Esophagus squamous epithelium (tissue), 5 donors: ENCODE measurements at places on chromosomes 11 and 22. TPM values are rescaled to one million over a fixed set of nuclear protein-coding genes. Genes with fewer than 3 reads are reported as not detected.

The CSRP3 gene
- total RNA-seq, result not detected

The MS4A10 gene
- total RNA-seq, result not detected

DNA sequence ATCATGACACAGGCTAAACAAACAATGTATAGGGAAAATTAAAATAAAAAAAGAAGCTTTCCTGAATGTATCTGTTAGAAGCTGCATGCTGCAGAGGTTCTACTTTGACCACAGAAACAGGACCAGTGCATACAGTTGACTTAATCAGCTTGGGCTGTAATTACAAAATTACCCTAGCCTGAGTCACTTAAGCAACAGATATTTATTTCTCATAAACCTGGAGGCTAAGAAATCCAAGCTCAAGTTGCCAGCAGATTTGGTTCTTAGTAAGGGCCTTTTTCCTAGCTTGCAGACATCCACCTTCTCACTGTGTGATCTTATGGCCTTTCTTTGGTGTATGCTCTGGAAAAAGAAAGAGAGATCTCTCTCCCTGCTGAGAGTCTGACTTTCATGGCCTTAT, 946.5 kb upstream of the RAG2 start:
- H3K27me3 ChIP-seq, result no peaks in the 10 kb centered on the region
- H3K36me3 ChIP-seq, result no peaks in the 10 kb centered on the region
- no peaks in the 10 kb centered on the region for H3K4me1 ChIP-seq
- no peak for DNase-seq
- H3K4me3 ChIP-seq, result no peak overlapping the region

DNA sequence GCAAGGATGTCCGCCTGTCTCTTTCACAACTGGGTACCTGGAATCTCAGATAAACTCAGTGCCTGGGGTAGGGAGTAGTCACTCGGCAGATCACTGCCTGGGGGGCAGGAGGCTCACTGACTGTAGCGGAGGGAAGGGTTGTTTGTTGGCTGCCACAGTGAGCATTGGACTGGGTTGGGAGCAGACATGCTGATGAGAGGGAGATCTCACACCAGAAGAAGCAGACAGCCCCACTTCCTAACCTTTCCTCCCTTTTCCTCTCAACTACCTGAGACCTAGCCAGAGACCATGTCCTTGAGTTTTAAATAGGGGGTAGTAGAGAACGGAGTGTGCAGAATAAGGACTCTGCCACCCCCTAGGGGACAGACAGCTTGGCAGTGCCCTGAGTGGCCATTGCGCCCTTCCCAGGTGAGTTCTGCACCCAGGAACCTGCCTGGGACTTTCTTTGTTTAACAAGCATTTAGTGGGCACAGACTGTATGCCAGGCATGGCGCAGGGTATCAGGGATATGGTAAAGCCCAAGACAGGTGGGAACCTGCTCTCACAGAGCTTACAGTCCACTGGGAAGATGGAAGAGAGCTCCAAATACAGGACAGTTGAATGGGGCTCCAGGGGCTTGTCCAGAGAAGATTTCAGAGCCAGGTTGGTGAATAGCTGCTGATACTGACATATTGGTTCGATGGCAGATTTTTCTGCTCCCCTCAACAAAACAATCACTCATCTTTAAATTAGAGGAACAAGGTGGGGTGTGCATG, 115.7 kb upstream of the NNMT start:
- peaks cover 93% of the 10 kb centered on the region for H3K4me1 ChIP-seq
- H3K27ac ChIP-seq, result peak overlapping the region; percentile 84
- peaks cover 4% of the 10 kb centered on the region for H3K36me3 ChIP-seq
- H3K27me3 ChIP-seq, result no peaks in the 10 kb centered on the region

GRCh38 chr11:43907028-43907975, 26.7 kb downstream of the ALKBH3 start:
- H3K4me3 ChIP-seq, result no peak overlapping the region
- no peak for DNase-seq
- peak overlapping the region; percentile 3 for H3K27ac ChIP-seq
- no peaks in the 10 kb centered on the region for H3K27me3 ChIP-seq
- no peaks in the 10 kb centered on the region for H3K4me1 ChIP-seq
- peaks cover 6% of the 10 kb centered on the region for H3K36me3 ChIP-seq

DNA sequence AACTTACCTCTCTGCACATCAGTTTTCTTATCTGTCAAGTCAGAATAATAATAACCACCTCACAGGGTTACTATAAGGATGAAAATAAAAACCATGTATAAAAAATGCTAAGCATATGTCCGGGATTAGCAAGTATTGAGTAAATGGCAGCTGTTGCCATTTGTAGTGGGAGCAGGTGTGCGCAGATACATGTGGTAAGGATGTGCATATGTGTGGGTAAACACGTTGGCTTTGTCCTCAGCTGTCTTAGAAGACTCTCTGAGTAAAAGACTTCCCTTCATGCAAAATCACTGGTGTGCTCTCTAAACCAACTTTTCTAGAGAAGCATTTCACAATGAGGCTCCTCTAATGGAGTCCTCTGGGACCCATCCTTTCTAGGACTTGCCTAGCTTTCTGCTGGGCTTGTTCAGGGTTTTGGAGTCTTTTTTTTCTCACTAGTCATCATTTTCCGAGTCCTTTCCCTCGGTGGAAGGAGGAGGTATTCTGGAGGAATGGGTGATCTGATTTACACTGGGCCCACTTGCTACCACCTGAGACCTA, 62.4 kb downstream of the NELL1 start:
- DNase-seq, result no peak
- no peak overlapping the region for H3K4me3 ChIP-seq
- no peaks in the 10 kb centered on the region for H3K4me1 ChIP-seq
- no peak overlapping the region for H3K27ac ChIP-seq
- H3K36me3 ChIP-seq, result no peaks in the 10 kb centered on the region
- no peaks in the 10 kb centered on the region for H3K27me3 ChIP-seq

DNA sequence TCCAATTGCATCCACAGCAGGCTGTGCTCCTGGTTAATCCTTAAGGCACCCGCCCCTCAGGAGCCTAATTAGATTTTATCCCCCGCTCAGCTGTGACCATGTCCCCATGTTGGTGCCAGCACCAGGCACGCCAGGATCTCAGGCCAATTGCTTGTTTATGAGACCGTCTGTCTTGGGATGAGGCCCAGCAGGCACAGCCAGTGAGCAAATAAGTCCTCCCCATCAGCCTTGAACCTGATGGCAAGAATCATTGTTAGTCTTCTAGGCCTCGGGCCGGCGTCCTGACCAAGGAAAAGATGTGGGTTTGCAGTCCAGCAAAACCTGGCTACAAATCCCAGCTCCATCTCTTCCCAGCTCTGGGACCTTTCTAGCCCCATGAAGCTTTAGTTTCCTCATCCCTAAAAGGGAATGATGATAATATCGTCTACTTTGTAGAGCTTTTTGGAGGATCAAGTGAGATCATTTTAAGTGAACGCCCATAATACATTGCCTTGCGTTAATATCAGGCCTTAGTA, 57.3 kb downstream of the TP53I11 start:
- no peak for DNase-seq
- no peaks in the 10 kb centered on the region for H3K27me3 ChIP-seq
- no peaks in the 10 kb centered on the region for H3K36me3 ChIP-seq
- peaks cover 21% of the 10 kb centered on the region for H3K4me1 ChIP-seq
- no peak overlapping the region for H3K4me3 ChIP-seq
